ENCODE measurements at places on chromosomes 3 and 15.

- DNase-seq = no peak
Measured at GRCh38 chr3:59777667-59778077, 727.8 kb upstream of the CFAP20DC start.

- no peak for DNase-seq
Measured at GRCh38 chr15:89103481-89104171, 15.4 kb downstream of the ABHD2 start.

GRCh38 chr3:3783696-3784095 is 15.5 kb upstream of the LRRN1 start:
- DNase-seq = no peak

GRCh38 chr3:27557411-27557810 is 73.2 kb upstream of the SLC4A7 start:
- DNase-seq = no peak

- DNase-seq = no peak
Measured at GRCh38 chr3:71076361-71077002, 507.0 kb downstream of the FOXP1 start.

DNA sequence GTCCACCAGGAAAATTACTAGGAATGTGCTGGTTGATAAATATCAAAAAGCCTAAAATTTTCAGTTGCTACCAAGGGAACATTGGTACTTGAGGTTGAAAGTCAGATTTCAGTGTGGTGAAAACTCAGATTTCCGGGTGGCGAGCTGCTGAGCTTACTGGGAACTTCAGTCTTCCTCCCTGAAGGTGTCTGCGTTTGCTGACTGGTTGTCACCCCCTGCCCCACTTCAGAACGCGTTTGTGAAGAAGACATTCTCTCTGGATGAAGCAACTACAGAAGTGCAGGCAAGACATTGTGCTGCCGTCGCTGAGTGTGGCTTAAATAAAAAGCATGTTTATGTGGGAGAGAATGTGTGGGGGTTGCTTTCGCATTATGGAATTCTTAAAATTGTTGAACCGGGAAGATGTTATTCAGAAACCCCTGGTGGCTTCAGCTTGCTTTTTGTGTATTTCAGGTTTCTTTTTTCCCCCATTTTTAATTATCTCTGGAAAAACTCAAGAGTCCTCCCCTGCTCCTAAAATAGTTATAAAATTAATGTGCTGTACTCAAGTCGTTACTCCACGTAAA is 7.1 kb downstream of the FAM81A start:
- no peak for DNase-seq

- peak; percentile 75 for DNase-seq
Measured at GRCh38 chr3:88957711-88958439, 149.5 kb upstream of the EPHA3 start.
